ENCODE measurements at places on chromosomes 12 and 14.

GRCh38 chr12:91781114-91781513, 364.5 kb downstream of the BTG1 start:
- DNase-seq: no peak

DNA sequence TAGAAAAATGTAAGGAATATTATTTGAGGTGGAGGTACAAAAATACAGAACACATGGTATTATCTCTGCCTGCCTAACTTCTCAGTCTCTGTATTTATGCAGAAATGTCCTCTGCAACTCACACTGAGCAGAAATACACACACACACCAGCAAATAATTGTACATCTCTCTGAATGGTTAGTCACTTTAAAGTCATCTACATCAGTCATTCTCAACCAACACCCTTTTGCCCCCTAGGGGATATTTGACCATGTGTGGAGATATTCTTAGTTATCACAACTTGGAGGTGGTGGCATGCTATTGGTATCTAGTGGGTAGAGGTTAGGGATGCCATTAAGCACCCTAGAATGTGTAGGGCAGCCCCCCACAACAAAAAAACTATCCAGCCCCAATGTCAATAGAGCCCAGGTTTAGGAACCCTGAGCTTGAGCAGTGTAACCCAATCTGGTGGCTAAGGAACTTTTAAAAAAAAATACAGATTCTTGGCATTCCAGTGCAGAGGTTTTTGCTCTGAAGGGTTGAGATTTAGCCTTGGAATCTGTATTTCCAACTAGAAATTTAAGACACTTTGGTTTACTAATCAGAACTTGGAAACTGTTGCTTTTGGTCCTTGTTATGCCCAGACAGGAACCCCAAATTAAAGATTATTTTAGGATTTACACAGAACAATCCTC, 183.8 kb downstream of the TBX5 start:
- DNase-seq: no peak

- DNase-seq: no peak
These were observed at the start of gene NTN4 for GRCh38 chr12:95790033-95790916. Gene NTN4, minus strand, starts transcription at chr12:95790764. Its CDS starts 455 bp downstream, at chr12:95790309.

- DNase-seq: no peak
These were observed 181.6 kb downstream of the ADGRD1 start for GRCh38 chr12:131135311-131135785.

GRCh38 chr12:120455302-120455701, 9.1 kb downstream of the GATC start:
- no peak for DNase-seq
